ENCODE measurements at places on chromosomes 6 and 20.
A peak's percentile ranks its signal among the peaks of the same experiment; 100 is the strongest.

DNA sequence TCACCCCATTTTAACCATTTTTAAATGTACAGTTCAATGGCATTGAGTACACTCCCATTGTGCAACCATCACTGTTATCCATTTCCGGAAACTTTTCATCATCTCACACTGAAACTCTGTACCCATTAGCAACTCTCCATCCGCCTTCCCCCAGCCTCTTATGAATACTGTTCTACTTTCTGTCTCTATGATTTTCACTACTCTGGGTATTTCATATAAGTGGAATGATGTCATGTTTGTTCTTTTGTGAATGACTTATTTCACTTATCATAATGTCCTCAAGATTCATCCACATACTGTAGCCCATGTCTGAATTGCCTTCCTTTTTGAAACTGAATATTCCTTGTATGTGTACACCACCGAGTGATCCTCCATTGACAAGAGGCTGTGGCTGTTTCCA is 92.9 kb upstream of the TOX2 start:
- no peak for DNase-seq

GRCh38 chr6:107345393-107345792 is 114.0 kb downstream of the PDSS2 start:
- no peak for DNase-seq

DNA sequence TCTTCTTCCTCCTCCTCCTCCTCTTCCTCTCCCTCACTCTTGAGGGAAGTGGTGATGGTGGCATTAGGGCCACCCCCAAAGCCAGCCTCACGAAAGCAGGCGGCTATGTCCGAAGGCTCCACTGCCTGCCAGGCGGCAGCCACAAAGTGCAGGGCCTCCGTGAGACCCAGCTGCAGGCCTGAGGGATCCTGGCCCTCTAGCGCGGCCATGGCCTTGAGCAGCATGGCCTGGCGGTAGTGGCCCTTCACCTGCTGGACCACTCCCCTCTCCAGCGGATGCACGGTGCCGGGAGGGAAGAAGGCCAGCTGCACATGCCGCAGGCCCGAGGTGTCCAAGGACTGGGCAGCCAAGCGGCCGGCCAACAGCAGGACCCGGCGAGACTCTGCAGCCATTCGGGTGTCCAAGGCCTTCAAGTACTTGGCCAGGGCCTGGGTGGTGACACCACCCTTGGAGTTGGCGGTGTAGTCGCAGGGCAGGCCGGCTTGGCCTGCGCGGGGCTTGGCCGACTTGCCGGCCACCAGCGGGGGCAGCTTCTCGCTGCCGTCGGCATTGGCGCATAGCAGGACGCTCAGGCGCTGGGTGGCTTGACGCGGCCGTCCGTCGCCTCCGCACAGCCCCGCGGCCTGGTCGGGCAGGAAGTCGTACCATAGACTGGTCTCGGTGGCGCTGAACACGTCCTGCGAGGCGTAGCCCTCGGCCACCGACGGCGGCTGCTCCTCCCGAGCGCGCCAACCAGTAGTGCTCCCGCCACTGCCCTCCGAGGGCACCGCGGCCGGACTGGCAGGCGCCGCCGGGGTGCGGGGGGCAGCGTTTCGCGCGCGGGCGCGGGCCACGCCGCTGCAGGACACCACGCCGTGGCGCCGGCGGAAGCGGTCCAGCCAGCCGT is 1.1 kb downstream of the CENPB start:
- DNase-seq, result no peak

- DNase-seq, result no peak
Measured at GRCh38 chr6:104638841-104639290, 220.9 kb downstream of the HACE1 start.

- no peak for DNase-seq
Measured at GRCh38 chr6:40082278-40083043, 148.2 kb upstream of the MOCS1 start.

DNA sequence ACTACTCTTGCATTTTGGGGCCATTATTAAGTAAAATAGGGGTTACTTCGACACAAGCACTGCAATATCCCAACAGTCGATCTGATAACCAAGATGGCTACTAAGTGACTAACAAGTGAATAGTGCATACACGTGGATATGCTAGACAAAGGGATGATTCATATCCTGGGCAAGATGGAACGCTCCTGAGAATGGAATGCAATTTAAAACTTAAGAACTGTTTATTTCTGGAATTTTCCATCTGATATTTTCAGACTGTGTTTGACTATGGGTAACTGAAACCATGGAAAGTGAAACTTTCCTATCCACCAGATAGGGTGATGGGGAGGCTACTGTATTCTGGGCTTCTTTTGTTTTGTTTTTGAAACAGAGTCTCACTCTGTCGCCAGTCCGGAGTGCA is 66.5 kb downstream of the ILRUN start:
- DNase-seq, result peak; percentile 37

- DNase-seq, result no peak
Measured at GRCh38 chr6:43516367-43516696, 394 bp downstream of the YIPF3 start.

DNA sequence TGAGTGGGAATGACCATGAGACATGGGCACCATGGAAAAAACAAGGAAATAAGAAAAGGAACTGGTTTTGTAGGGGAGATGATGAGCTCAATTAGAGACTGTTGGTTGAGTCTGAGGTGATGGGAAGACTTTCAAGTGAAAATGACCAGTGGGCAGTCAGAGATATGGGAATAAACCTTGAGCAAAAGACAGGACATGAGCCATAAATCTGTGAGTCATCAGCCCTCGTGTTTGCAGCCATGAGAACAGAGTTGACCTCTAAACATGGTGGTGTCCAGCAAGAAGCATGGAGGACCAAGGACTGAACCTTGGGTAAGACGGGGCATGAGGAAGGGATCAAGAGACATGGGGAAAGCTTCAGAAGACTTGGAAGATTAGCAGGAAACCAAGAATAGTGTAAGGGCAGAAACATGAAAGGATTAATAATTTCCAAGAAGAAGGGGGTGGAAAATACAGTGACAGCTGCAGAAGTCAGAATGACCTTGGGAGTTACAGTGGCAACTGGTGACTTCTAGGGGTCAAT is 280.6 kb upstream of the PRDM1 start:
- no peak for DNase-seq

GRCh38 chr20:8646716-8647115 is 422.2 kb upstream of the PLCB4 start:
- DNase-seq, result peak; percentile 80

GRCh38 chr6:130107710-130108109 is 89.3 kb downstream of the L3MBTL3 start:
- no peak for DNase-seq

- DNase-seq, result peak; percentile 74
Measured at GRCh38 chr6:18022398-18023231, 35.2 kb upstream of the KIF13A start.

GRCh38 chr6:124927806-124928205 is 34.4 kb upstream of the RNF217 start:
- no peak for DNase-seq

GRCh38 chr6:55089325-55089724 is 85.0 kb upstream of the HCRTR2 start:
- no peak for DNase-seq

- DNase-seq, result no peak
Measured at GRCh38 chr6:102549221-102549874, 1155.8 kb downstream of the GRIK2 start.

Data from ACHN (cell line).